Smooth muscle cell of the brain vasculature (primary cell): ENCODE measurements at places on chromosomes 6 and 20.

- DNase-seq: peak; percentile 96
Observed at GRCh38 chr6:134347885-134348805, 30.2 kb upstream of the SGK1 start.

- DNase-seq: no peak
Observed at GRCh38 chr6:110930781-110931180, 27.7 kb upstream of the GTF3C6 start.

- DNase-seq: no peak
Observed at GRCh38 chr6:107369493-107369892, 89.9 kb downstream of the PDSS2 start.

GRCh38 chr6:75579951-75580350 is 21.7 kb upstream of the SENP6 start:
- no peak for DNase-seq

DNA sequence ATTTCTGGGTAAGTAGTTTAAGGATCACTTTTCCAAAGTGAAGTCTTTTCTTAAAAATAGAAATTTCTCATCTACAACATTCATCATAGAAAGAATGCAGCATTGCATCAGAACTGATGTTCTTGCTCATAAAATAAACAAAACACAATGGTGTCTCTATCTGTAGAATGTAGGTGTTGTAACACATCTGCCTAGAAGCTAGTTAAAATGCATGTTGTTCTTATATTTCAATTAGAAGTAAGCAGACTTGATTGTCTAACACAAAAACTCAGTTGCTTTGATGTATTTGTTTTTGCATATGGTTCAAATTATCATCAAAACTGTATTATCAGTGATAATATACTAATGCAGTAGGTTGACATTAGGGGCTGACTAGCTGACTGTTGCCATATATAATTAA is 654.7 kb upstream of the FLRT3 start:
- DNase-seq: no peak

DNA sequence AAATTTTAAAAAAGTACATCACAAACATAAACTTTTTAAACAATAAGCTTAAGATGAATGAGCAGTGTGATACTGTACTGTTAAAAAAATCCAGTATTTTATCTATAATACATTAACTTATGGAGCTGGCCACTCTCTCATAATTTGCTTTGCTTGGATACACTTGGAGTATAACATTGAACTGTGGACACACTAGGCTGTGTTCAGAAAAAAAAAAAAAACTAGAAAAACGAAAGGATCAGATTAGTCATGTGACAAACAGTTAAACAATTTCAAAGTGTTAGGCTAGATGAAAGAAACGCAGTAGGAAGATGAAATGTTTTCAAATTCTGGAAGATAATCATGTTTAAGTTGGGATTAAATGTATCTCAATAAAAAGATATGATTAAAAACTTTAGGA is 220.0 kb downstream of the GRIK2 start:
- no peak for DNase-seq

DNA sequence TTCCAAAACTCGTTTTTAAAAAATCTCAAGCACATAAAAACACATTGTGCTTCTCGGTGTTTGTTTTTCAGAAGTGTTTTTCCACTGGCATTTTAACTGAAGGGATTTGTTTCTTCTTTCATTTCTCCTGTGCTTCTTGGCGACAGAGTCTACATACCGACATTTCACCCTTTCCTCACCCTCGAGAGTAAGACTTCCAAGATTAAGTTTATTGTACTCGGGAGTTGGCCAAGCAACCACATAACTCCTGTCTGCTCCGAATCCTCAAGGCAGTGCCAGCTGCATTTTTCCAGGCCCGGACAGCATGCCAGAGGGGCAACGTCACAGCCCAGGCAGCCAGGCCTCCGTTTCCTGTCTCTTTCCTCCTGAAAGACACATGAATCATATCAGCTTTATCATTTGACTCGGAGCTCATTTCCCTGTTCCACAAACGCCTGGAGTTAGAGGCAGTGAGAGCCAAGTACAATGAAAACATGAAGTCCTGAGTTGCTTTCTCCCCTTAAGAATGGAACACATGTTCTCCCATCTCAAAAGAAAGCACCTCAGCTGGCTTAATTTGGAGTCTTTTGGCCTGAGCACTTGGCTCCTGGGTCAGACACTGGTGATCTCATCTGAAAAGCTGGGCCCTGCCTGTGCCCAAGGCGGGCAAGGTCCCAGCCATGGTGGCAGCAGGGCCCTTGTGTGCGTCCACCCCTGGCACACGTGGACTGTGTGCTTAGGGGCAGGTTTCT is 23.2 kb upstream of the FAM50B start:
- DNase-seq: peak; percentile 72

- no peak for DNase-seq
Observed at GRCh38 chr20:13174402-13174801, 46.7 kb upstream of the ISM1 start.

GRCh38 chr6:96963809-96964208 is 39.3 kb downstream of the KLHL32 start:
- DNase-seq: no peak

- no peak for DNase-seq
Observed at GRCh38 chr6:169691260-169691659, 10.6 kb downstream of the WDR27 start.

- DNase-seq: no peak
Observed at GRCh38 chr6:111367393-111368088, 115.5 kb downstream of the REV3L start.

DNA sequence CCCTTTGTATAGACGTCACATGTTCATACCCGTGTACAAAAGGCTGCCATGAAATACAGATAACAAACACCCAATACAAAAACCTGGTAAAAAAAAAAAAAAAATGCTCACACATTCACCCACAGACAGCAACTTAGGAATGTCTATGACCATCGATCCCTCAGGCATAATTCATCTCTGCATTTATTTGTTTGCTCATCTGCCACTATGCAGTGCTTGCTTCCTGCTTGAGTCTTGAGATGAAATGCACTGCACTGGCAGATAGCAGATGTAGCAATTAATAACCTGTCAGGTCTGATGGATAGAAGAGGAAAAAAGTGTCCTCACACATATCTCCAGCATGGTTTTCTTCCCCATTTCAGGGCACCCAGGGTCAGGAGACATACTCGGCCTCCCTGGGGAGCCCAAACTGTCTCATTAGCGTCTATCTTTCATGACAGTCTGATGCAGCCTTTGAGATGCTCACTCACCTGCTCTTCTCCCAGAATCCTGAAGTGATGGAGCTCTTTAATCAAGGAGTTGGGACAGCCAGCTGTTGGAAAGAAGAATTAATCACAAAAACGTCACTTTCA is 295.1 kb upstream of the AGPAT4 start:
- no peak for DNase-seq

DNA sequence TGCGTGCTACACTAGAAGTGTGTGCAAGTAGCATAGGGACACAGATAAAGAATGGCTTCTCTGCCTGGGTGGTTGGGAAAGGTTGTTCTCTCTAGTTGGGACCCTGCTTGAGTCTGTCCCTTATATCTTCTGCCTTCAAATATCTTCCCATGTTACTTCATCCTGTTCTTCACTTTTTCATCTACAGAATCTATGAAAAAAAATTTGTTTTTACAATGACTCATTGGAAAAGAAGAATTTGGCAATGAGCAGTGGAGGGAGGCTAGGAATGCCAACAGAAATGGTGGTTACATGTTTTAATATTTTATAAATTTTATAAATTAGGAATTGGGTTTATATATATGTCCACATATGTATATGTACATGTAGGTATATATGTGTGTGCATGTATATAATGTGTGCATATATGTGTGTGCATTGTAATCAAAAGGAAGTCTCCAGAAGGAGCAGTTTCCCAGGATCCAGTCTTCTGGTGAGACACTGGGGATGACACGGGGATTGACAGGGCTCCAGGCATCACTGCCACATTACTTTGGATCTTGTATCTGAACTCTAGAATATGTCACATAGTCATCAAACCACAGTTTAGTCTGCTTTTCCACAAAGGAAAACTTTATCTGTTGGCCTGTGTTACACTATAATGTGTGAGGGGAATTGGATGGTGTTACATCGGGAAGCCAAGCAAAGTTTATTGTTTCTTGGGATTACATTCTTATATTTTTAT is 75.3 kb upstream of the RIPOR2 start:
- no peak for DNase-seq

DNA sequence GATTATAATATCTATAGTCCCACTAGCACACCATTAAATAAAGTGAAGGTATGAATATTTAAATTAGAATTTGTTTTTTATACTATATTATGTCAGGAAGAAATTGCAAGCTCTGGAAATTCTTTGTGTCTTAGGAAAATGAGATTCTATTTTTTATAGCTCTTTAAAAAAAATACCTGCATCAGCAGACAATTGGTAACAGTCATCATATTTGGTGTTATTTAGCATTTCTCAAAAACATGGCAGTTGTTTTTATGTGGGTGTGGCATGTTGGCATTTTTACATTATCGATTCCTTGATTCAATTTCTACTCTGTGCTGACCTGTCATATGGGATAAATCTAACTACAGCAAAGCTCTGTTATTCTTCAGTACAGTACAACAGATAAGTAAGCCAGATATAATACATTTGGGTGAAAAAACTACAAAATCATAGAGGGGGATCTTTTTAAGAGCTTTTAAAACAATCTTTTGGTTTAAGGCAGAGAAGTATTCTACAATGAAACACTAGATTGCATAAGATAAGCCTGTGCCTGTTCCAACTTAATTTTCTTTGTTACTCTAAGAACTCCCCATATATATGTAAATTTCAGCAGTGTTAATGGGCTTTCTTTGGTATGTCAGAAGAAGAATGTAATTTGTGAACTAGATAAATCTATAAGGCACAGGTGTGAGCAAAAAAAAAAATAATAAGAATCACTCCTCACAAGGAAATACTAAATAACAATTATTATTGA is 71.5 kb downstream of the LAMA2 start:
- no peak for DNase-seq
